ENCODE measurements at places on chromosomes 6 and 20.

DNA sequence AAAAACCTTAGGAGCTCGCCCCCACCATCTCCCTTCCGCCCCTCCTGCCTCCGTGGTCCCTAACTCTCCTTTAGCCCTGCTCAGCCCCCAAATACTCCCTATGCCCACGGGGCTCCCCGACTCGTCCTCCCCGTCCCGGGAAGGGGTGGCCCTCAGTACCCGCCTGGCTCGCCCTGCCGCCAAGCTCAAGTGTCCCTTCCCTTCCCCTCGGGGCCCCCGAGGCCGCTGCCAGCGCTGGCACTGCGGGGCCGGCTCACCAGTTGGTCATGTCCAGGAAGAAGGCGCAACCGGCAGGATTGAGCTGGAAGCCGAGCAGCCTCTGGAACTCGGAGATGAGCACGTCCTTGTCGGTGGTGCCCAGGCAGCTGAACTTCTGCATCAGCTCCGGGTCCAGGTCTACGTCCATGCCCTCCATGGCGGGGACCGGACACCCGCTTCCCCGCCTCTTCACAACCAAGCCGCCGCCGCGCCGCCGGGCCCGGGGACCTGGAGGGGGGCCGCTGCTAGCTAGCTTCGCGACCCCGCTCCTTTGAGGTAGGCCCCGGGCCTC, 303 bp downstream of the ILRUN start:
- no peak for DNase-seq

DNA sequence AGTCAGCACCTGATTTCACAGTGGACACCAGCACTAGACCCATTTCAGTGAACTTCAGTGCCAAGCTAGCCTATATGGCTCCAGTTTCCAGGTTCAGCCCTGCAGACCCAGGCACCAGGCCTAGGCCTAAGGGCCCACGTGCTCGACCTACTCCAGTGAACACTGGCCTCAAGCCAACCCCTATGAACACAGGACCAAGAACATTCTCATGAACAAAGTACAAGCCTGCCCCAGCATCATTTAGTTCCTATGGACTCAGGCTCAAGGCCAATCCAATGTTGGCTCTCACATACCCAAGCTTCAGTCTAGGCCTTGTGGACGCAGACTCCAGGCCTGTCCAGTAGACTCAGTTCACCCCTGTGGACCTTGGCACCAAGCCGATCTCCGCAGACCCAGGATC, 385.5 kb downstream of the DHX35 start:
- DNase-seq = no peak

GRCh38 chr6:2514965-2515543, 235.7 kb downstream of the MYLK4 start:
- no peak for DNase-seq

DNA sequence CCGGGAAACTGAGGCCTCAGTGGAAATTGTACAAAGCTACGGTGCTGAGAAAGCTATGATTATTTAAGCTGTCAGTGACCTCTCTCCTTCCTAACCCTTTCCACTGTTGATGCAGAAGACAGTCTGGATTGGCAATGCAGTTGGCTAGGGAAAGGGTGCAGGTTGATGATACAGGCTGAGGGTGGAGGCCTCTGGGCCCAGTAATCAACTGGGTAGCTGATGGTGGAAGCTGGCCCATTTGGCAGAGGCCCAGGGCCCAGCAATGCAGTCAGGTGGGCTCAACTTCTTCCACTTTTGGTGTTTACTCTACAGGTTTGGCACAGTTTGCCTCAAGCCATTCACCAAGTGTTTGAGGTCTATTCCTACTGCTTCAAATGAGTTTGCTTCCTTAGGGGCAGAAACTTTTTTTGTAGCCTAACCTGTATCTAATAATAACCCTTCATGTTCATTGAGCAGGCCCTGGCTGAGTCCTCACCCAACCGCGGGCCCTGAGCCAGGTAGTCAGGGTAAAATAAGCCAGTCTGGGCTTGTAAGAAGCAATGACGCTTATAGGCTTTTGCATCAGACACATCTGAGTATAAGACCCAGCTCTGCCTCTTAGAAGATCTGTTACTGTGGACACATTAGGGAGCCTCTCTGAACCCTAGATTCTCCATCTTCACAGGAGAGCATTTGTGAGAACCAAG, 12.1 kb downstream of the BCL2L1 start:
- DNase-seq = peak; percentile 64

GRCh38 chr6:10310330-10310653, 104.6 kb downstream of the TFAP2A start:
- DNase-seq = no peak

DNA sequence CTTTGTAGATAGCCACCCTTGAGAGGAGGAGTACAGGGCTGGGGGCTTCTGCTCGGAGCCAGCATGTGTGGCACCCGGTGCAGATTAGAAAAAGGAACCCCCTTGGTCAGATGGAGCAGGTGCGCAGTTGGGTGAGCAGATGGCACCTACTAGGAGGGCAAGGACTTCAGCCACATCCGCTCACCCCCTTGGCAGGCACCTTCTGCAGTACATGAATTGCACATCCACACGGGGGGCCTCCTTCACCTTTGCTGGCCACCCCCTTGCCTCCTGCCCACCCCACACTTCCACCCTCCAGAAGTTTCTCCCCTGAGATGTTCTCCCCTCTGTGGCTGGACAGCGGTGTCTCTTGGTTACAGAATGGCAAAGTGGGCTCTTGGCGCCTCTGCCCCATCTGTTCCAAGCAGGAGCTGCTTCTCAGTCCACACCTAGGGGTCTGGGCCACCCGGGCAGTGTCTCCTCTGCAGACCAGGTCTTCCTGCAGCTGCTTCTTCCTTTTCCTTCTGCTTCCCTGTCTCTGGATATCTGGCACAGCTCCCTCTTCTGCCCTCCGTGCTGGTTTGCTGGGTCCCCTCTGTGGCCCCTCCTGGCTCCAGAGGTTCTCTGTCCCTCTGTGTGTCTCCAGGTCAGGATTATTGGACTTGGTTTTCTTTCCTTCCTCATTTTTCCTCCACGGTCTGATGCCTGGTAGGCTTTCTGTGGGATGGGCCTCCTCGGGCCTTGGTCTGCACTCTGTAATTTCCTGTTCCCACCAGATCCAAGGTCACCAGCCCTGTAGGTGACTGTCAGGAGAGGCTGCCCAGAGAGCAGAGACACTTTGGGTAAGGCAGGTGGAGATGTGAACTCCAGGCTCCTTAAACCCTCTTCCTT, 4.1 kb downstream of the MDFI start:
- no peak for DNase-seq

- no peak for DNase-seq
Measured at GRCh38 chr6:92124200-92124651, 1295.1 kb downstream of the EPHA7 start.

DNA sequence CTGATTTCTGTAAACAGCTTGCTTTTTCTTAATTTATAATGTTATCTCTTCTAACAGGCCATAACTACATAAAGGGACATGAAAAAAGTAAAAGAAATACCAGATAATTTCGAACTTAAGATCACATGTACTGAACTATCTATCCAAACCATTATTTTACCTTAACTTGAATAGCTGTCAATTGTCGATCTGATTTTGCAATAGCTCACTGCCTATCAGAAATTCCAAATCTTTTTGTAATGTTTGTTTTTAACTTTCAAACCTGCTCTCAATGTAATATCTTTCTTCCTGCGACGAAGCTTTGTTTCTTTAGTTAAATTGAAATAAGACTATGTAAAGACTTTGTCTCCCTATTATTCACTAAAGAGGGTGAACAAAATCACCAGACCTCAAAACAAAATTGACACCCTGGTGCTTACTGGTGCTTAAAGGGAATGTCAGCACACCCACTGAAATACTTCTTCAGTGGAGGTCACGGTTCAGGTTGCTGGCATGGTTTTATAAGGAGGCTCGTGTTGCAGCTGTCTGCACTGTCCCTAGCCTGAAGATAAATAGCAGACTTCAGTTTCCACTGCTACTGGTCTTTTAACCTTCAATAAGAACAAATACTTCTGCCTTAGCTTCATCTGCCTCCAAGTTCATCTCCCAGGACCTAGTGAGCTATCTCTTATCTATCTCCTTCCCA, 117.5 kb upstream of the QKI start:
- no peak for DNase-seq

GRCh38 chr6:47147175-47147727, 105.1 kb upstream of the ADGRF1 start:
- no peak for DNase-seq

DNA sequence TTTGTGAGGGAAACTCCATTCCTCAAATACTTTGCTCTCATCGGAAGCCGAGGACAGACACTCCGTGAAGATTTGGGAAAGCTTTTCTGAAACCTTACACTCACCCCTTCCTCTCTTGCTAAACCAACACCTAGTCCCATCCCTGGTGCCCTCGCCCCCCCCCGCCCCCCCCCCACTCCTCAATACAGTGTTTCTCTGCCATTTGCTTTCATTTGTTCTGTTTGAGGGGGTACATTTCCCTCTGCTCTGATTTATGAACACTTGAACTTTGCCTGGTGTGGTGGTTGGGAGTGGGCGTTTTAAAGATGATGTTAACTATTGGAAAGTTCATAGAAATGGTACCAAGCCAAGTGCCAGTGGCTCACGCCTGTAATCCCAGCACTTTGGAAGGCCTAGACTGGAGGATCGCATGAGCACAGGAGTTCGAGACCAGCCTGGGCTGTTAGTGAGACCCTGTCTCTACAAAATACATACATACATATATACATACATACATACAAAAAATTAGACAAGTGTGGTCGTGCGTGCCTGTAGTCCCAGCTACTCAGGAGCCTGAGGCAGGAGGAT, 1.1 kb downstream of the RAB32 start:
- DNase-seq = no peak

- no peak for DNase-seq
Measured at GRCh38 chr6:166743406-166744222, 116.6 kb upstream of the RPS6KA2 start.

DNA sequence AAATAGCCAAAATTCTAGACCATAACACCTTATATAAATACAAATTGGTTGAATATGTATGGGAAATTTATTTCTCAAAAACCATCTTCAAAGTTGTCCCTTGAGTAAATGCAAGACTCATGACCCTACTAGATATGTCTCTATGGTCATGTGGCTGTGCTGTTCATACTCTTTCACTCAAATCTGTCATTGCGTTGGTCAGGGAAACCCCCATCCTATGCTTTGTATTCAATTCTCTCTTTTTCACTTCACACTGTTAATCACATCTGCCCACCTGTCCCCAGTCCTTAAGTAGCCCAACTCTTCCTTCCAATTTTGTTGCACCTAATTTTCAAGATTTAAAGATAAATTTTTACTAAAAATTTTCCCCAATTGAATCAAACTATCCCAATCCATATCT, 51.0 kb downstream of the RPS12 start:
- DNase-seq = no peak

DNA sequence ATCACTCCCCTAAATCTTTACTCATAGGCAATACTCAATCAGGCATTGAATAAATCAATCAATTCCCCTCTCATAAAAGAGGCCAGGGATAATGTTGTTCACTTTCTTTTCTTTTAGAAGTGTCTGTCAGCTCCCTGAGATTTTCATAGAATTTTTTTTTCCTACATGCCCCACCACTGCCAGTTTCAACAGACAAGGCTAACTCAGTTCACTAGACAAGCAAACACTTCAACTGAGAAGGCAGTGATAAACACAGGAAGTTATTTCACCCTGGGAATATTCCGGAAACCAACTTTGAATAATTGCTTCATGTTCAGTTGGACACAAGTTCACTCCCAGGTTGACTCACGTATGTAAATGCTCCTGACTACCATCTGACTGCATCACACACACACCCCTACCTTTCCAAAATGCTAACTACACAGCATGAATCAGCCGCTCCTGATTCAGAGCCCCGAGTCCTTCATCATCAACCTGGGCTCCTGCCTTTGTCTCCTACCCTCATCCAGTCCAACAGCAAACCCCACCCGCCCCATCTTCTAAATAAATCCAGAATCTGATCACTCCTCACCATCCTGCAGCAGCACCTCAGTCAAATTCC, 143.9 kb downstream of the BCAS1 start:
- no peak for DNase-seq

GRCh38 chr6:75116946-75117345, 88.9 kb downstream of the COL12A1 start:
- DNase-seq = no peak

DNA sequence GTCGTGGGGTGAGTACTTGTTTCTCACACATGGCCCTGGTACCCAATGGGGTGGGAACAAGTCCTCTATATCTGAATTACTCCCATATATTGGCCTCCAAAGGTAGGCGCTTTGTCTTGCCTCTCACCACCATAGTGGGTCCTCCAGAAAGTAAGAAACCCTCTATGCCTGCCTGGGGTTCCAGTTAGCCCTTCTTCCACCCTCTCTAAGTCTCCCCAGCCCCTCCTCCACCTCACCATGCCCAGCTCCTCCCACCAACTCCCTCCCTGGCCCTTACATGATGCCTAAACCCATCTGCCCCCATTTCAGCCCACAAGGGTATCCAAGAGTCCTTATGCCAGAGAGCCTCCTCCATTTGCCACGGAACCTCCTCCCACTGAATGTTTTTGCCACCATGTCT, 884 bp downstream of the TSPO2 start:
- DNase-seq = no peak

- no peak for DNase-seq
Measured at GRCh38 chr6:136306466-136306865, 16.8 kb upstream of the BCLAF1 start.

- no peak for DNase-seq
Measured at GRCh38 chr6:140653506-140653905, 1279.1 kb upstream of the CITED2 start.

- no peak for DNase-seq
Measured at GRCh38 chr20:24560571-24561491, 91.4 kb downstream of the SYNDIG1 start.

DNA sequence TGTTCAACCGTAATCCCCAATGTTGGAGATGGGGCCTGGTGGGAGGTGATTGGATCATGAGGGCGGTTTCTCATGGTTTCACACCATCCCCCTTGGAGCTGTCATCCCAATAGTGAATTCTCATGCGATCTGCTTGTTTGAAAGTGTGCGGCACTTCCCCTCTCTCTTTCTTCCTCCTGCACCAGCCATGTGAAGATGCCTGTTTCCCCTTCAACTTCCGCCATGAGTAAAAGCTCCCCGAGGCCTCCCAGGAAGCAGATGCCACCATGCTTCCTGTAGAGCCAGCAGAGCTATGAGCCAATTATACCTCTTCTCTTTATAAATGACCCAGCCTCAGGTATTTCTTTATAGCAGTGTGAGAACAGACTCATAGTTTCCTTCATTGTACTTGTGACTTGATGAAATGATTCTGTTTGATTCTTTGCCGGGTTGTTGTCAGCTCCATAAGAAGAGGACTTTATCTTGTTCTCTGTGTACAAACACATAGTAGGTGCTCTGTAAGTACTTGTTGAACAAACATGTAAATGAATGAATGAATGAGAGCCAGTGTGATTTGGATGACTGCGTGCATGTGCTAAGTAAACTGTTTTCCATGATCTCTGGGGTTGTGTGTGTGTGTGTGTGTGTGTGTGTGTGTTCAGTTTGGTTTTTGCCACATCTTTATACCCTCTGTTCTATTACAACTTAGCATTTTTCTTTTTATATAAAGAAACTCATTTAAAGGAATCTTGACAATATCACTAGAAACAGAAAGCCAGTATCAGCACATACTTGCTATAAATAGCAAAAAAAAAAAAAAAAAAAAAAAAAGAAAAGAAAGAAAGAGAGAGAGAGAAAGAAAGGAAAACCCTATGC, 22.5 kb upstream of the PTGIS start:
- no peak for DNase-seq

GRCh38 chr6:52284131-52284459, 447 bp downstream of the MCM3 start:
- peak; percentile 41 for DNase-seq

- no peak for DNase-seq
Measured at GRCh38 chr6:31144970-31145340, 6.1 kb upstream of the PSORS1C2 start.
